ENCODE measurements at places on chromosomes 16 and 17.

- DNase-seq: no peak
Observed at GRCh38 chr16:31258366-31258765, 1.4 kb upstream of the ITGAM start.

DNA sequence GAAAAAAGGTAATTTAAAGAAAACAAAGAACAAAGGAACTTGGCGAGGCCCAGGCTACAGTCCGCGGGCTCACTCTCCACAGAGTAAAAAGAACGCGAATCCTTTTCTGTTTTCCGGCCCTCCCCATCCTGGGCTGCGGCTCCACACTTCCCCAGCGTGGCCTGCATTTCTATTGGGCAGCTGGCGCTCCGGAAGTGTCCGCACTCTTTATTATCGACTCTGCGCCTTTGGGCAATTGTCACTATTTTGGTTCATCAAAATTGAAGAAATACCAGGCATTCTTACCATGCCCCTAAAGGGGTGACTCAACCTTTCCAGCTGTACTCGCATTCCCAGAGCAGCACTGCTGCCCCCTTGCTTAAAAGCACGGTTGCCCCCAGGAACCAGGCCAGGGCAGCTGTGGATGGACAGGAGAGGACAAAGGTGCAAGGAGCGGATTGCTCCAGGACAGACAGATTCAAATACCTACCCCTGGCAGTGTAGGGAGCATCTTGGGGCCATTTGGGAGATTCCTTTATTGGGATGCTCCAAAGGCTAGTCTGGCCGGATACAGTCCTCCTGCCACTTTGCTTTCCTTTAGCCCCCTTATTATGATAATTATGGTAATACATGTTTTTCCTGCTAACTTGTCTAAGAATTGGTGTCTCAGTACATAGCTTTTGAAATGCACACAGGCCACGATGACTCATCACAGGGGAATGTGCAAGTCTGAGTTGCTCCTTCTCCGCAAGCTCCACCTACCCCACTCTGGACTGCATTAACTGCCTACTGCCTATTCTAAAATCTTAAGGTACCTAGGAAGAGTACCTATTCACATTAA, 985 bp upstream of the SLFN12 start:
- no peak for DNase-seq

GRCh38 chr16:89052890-89053724, 40.5 kb upstream of the ACSF3 start:
- no peak for DNase-seq

GRCh38 chr17:41505007-41505808, at the start of gene KRT13:
TSS of gene KRT13 (minus strand) at chr17:41505612. CDS start at chr17:41505550, 62 bp downstream.
- DNase-seq: no peak

GRCh38 chr17:10741416-10742135, 11.8 kb upstream of the TMEM220 start:
- DNase-seq: no peak

DNA sequence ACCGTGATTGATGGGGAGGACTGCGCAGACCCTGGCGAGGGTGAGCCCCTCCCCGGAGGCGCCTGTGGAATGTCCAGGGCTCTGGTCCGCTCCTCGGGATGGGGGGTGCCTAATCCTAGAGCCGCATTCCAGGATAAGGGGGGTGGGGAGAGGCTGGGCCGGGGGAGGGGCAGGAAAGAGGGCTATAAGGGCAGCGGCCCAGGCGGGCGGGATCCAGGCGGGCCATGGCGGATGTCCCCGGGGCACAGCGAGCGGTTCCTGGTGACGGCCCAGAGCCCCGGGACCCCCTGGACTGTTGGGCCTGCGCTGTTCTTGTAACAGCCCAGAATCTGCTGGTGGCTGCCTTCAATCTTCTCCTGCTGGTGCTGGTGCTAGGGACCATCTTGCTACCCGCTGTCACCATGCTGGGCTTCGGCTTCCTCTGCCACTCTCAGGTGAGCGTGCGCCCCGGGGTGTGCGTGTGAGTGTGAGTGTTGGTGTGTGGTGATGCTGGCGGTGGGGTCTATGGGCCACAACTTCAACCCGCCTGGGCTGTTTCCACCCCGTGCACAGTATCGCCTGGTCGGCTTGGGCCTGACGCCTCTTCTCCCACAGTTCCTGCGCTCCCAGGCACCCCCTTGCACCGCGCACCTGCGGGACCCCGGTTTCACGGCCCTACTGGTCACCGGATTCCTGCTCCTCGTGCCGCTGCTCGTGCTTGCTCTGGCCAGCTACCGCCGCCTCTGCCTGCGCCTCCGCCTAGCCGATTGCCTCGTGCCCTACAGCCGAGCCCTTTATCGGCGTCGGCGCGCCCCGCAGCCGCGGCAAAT, at the start of gene TMEM88:
Gene TMEM88 (plus strand): TSS at position 216 of the 809 bp plus-strand sequence. CDS start 9 bp downstream, at position 225.
- no peak for DNase-seq

DNA sequence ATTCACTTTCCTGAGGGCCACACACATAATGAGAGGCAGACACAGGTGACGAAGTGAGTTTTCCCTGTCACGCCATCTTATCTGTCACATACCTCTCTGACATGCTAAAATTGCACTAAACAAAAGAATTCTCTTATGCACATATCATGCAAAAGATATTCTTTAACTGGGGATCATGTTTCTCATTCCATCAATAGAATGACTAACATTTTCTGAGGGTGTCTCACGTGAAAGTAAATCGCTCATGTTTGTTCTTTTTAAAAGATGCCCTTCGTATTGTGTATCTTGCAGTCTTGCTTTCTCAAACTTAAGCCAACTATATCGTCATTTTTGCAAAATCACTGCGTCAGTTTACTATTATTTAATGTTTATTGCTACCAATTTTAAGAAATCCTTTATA, 306.4 kb downstream of the WWOX start:
- no peak for DNase-seq

DNA sequence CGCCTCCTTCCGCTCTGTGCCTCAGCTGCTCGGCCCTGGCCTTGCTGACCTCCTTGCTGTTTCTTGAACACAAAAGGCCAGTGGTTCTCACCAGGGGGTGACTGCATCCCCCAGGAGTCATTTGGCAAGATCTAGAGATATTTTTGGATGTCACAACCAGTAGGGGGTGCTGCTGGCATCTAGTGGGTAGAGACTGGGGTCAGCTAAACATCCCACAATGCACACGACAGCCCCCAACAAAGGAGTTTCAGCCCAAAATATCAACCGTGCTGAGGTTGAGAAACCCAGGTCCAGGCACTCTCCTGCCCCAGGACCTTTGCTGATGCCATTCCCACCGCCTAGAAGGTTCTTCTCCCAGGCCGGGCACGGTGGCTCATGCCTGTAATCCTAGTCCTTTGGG, 39.7 kb downstream of the ABCC6 start:
- no peak for DNase-seq

DNA sequence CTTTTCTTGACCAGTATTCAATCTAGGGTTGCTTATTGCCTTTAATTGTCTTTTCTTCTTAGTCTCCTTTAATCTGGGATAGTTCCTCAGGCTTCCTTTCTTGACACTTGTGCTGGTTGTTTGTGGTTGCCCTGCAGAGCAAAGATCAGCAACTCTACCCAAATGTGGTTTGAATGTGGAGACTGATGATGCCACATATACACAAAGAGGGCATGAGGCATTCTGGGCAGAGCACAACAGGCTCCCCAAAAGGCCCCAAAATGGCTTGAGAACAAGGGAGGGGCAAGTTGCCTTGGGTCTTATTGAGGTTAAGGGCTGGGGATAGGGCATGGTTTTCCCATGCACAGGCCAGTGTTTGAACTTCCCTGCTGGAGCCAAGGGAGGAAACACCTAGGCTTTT, 29.8 kb upstream of the HOXB9 start:
- no peak for DNase-seq

DNA sequence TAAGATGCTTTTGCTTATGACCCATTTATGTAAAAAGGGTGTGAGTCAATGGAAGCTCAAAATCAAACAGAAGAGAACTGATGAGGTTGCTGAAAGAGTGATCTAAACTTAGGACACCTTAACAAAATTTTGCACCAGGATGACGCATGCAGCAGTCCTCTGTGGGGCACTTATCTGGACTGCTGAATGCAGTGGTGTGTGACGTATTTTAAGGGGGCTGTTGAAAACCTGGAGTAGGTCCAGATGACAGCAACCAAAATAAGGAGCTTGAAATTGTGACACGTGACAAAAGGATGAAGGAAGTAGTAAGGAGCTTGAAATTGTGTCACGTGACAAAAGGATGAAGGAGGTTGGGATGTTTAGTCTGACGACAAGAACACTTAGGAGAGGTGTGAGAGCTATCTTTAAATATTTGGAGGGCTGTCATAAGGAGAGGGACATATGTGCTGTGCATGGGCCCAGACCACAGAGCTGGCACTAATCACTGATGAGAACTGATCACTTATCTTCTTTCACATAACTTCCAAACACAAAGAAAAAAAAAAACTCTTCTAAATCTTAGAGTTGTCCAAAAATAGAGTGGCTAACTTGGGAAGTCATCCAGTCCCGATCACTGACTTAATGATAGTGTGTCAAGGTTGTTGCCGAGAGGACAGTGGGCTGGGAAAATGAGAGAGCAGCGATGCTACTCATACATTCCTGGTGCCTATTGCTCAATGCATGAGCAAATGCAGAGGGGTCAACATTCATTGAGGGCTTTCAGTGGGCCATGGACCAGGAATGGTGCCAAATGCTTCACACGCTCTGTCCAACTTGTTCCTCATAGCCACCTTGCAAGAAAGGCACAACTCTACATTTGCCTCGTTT, 264.2 kb upstream of the ZFHX3 start:
- no peak for DNase-seq

DNA sequence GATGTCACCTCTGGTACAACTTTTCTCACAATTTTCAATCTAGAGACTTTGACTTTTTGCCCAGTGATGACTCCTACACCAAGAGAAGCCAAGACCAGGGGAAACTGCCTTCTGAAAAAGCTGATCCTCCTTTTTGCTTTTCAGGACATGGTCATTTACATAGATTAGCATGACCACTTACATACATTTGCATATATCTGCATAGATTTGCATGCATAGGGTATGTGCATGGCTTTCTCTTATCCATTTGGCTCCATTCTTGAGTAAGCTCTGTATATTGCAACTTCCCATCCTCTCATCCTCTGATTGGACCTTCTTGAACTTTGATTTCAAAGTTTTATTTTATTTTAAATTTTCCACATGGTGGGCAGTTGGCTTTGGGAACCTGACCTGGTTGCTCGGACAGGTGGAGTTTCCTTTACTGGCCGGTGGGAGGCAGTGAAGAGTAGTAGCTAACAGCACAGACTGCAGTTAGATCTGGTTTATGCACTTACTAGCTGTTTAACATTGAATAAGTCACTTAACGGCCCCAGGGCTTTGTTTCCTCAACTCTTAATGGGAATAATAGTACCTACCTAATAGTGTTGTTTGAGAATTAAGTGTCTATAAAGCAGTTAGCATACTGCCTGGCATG, 92.9 kb downstream of the GPR139 start:
- no peak for DNase-seq

DNA sequence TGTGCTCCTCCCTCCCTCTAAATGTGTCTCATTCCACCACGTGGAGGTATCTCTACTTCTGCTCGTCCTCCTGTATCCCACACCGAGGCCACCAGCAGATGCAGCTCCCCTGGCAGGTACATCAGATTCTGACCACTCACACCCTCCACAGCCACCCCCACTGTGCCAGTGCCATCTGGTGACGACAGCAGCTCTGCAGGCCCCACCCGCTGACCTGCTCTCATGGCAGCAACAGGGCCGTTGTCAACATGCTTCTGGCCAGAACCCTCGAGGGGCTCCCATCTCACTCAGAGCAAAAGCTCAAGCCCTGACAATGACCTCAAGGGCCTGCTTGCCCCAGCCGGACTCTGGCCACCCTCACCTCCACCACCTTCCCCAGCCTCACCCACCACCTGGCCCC, 93.4 kb downstream of the AMFR start:
- DNase-seq: no peak

- DNase-seq: no peak
Observed at GRCh38 chr16:17469011-17469740, 1.6 kb downstream of the XYLT1 start.

GRCh38 chr17:74445158-74445557, 13.3 kb downstream of the GPRC5C start:
- no peak for DNase-seq

DNA sequence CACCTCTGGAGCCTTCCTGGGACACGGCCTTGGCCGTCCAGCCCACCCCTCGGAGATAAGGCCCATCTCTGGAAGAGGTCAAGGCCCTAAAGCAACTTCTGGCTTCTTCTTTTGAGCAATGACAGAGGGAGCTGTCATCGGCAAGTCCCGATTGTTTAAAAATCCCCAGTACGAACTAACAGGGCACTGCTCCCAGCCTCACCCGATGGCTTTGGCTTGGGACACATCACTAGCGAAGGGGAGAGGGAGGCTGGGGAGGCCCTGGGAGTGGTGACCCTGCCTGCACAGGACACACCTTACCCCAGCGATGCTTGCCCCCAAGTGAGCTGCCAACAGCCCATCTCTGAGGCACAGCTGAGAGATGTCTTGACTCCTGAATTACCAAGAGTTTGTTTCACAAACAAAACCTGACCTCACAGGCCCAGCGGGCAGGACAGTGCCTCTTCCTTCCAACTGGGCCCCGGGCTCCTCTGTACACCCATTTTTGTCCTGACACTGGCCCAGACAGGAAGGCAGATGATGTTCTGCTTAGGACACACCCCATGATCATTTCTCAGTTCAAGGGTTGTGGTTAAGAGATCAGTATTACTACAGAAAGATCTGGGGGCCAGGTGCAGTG, 4.8 kb downstream of the SYNGR2 start:
- no peak for DNase-seq

GRCh38 chr16:13136901-13137300, 235.5 kb downstream of the SHISA9 start:
- DNase-seq: no peak
